ENCODE measurements at places on chromosomes 16 and 17.

GRCh38 chr17:2028234-2028614 is 1.7 kb upstream of the DPH1 start:
- DNase-seq, result no peak

GRCh38 chr17:67575325-67575724 is 142.4 kb upstream of the NOL11 start:
- no peak for DNase-seq

GRCh38 chr17:62744259-62744658 is 63.9 kb downstream of the MARCHF10 start:
- no peak for DNase-seq

DNA sequence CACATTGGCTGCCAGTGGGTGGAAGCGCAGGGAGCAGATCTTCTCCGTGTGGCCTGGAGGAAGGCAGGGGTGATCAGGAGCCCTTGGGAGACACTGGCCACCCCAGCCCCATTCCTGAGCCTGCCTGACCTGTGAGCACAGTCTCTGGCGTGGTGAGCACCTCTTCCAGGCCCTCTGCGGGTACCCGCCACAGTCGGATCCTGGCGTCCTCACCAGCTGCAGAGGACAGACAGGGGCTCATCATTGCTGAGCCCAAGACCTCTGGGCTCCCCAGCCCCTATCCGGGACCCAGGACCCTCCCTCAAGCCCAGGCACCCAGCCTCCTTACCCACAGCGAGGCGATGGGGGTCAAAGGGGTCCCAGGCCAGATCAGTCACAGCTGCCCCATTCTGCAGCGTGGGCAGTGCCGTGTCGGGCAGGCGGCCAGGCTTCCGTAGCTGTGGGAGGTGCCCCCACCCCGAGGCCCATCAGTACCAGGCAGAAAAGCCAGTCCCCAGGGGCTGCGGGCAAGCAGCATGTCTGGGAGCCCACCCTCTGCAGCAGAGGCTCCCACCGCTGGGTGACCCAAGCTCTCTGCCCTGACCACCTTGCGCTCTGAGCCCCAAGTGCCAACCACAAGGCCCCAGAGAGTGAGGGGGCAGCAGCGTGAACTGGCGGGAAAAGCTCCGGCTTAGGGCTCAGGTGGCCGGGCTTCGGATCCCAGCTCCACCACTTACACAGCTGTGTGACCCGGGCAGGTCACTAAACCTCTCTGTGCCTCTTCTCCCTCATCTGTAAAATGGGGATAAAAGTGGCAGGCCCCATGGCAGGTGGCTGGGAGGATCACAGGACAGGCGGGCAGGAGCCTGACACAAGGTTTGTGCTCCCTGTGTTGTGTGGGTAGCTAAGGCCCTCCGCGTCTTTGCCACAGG is 10.2 kb upstream of the PAM16 start:
- DNase-seq, result no peak

GRCh38 chr17:14308965-14309879 is 8.3 kb downstream of the HS3ST3B1 start:
- peak; percentile 87 for DNase-seq

GRCh38 chr17:50868140-50868438 is 1.9 kb upstream of the TOB1 start:
- DNase-seq, result no peak

DNA sequence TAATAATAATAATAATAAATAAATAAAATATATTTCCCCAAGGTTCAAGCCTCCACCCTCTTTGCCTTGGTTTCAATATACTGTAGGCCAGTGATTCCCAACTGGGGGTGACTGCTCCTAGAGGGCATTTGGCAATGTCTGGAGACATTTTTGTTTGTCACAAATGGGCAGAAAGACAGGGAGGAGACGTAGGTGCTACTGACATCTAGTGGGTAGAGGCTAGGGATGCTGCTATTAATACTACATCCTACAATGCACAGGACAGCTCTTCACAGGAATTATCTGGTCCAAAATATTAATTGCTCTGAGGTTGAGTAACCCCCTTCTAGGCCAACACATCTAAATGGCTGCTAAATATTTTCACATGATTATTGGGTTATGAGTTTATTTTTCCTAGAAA is 12.8 kb upstream of the PRR14 start:
- DNase-seq, result no peak

GRCh38 chr16:463071-463470 is 37.6 kb downstream of the RAB11FIP3 start:
- no peak for DNase-seq

DNA sequence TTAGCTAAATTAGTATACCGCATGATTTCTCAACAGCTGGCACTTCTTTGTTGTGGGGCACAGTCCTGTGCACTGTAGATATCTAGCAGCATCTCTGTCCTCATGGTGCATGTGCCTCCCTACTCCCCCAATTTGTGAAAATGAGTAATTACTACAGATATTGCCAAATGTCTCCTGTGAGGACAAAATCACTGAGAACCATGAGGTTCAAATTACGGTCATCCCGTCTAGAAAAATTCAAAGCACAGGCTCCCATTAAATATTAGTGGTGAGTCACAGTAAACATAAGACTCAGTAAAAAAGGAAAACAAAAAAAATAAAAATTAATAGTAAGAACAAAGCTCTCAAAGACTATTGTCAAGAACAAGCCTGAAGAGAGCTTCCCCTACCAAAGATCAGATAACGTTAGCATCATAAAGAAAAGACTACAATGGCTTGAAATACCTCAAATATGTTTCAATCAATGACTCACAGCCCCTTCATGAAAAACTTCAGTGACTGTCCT is 57.8 kb downstream of the STH start:
- no peak for DNase-seq

DNA sequence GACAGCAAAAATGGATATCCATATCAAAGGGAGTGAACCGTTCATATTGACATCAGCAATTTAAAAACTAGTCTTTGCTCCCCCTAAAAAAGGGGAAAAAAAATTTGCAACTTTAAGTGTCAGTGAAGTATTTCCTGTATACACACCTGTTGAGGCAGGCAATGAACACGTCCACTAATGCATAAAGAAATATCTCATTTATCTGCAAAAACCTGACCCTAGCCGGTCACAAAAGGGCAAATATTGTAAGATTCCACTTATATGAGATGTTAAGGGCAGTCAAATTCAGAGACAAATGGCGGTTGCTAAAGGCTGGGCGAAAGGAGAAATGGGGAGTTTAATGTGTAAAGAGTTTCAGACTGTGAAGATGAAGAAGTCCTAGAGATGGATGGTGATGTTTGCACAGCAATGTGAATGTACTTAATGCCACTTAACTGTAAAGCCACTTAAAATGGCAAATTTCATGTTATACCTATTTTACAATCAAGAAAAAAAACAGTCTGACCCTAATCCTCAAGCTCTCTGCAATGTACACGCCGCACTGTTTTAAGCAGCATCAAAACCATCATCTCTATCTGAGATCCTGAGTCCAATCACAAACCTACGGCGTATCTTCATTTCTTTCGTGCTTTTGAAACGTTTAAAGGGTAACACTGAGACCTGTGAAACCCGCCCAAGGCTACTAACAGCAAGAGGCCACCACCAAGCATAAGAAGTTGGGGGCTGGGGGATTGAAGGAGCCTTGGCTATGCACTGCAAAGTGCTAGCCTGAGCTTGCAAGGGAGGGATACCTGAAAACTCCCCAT is 1.1 kb downstream of the PARN start:
- no peak for DNase-seq

- DNase-seq, result no peak
Observed at GRCh38 chr16:86576591-86577313, 1.6 kb upstream of the FOXL1 start.

GRCh38 chr16:75485230-75486013 is 9.8 kb downstream of the CHST6 start:
- no peak for DNase-seq

- peak; percentile 5 for DNase-seq
Observed at GRCh38 chr17:41404024-41404671, 6.7 kb upstream of the KRT31 start.

- no peak for DNase-seq
Observed at GRCh38 chr17:73797594-73798110, 153.4 kb upstream of the SDK2 start.

DNA sequence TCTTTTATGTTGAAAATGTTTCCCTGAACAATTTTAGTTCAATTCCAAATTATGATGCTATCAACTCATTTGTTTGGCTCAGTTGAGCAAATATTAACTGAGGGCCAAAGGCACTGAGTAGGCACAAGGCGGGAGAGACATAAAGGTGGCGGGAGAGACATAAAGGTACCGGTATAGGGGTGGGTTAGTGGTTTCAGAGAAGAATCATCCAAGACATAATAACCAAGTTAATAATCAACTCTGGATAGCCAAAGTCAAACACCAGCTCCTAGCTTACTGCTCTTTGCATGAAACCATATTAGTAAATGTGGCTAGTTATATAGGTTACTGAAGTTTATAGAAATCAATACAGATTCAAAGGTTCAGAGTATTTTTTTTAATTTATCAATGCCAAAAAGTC is 91.7 kb downstream of the RPGRIP1L start:
- no peak for DNase-seq

GRCh38 chr17:45149669-45150664 is 1.7 kb downstream of the HEXIM1 start:
- DNase-seq, result no peak

GRCh38 chr17:43816336-43817320 is 16.3 kb downstream of the MPP3 start:
- DNase-seq, result no peak

DNA sequence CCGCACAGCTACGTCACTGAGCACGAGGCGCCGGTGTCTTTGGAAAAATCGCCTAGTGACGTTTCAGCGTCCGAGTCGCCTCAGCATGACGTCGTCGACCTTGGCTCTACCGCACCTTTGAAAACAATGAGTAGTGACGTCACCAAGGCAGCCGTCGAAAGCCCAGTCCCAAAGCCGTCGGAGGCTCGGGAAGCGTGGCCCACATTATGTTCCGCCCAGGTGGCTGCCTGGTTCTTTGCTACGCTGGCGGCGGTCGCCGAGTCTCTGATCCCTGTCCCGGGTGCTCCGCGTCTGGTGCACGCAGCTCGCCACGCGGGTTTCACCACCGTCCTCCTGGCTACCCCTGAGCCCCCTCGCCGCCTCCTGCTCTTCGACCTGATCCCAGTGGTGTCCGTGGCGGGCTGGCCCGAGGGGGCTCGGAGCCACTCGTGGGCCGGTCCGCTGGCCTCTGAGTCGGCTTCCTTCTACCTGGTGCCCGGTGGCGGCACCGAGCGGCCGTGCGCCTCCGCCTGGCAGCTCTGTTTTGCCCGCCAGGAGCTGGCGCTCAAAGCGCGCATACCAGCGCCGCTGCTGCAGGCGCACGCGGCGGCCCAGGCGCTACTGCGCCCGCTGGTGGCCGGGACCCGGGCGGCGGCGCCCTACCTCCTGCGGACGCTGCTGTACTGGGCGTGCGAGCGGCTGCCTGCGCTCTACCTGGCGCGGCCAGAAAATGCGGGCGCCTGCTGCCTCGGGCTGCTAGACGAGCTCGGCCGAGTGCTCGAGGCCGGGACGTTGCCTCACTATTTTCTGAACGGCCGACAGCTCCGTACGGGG is 1.5 kb downstream of the TMEM102 start:
- peak; percentile 69 for DNase-seq

DNA sequence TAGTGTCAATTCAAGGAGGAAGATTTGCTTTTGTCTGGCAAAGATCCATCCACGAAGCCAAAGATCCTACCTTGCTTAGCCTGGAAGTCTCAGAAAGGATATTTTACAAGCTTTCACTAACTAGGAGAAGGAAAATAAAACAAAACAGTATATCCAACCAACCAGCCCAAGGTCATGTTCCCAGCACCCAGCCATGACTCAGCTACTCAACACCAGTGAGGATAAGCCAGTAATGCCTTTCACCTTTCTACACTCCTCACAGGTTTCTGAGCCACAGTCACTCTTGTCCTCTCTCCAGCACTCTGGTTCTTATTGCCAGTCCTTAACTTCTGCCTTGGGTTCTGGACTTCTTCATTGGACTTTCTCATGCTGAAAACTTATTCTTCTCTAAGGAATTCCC is 116.2 kb downstream of the CDH11 start:
- no peak for DNase-seq

DNA sequence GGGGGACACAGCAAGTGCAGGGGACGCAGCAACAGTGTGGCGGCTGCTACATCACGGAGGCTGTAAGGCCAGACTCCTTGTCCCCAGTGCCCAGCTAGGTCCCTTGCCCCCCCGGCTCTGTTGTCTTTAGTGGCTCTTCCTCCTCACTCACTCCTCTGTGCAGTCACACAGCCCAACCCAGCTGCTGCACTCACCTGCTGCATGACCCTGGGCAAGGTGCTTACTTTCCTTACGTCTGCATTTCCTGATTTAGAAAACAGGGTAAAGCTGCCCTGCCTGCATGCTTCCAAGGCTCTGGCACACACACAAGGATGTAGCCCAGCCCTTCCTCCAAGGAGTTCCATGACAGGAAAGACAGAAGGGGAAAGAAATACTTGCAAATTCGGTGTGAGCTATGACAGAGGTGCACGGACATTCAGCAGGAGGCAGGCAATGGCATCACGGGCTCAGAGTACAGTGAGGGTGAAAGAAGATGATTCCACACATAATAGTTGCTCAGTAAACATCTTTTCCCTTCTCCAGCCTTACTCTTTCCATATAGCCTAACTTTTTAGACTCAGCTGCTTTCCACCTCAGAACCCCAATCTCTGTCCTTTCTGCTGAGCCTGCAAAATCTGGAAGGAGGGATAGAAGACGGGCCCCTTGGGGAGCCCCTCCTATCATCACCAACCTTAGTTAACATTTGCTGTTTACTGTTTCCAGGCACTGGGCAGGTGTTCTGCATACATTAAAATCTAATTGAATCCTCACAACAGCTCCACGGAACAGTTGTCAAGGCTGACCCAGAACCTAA is 150.9 kb downstream of the MRM1 start:
- no peak for DNase-seq

- no peak for DNase-seq
Observed at GRCh38 chr16:11833951-11834695, 17.2 kb downstream of the RSL1D1 start.

GRCh38 chr16:82639263-82639662 is 12.5 kb downstream of the CDH13 start:
- DNase-seq, result no peak

DNA sequence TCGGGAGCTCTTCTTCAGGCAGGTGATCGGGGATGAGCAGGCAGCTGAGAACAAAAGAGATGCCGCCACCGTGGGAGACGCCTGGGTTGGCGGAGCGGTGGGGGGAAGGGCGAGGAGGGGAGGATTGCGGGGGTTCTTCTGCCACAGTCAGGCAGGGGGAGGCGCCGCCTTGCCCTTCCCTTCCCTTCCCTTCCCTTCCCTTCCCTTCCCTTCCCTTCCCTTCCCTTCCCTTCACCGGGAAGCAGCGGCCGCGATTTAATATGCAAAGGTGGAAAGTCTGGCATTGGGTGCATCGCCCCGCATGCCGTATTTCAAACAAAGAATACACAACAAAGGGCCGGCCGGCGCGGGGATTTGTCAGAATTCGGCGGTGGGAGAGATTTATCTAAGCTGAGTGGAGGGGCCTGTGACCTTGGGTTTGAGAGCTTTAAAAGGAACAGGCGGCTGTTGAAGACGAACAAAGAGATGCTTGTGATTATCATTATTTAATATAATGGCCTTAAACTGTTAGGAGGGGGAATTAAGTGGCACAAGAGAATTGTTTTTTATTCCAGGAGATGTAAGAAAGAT is 262.3 kb upstream of the TNRC6C start:
- DNase-seq, result no peak

GRCh38 chr17:31678431-31678830 is 180.6 kb downstream of the COPRS start:
- DNase-seq, result no peak

GRCh38 chr17:18117982-18118975 is 9.7 kb downstream of the MYO15A start:
- no peak for DNase-seq

Data from activated T-cell treated with anti-CD3 and anti-CD28 coated beads for 1 hour (primary cell).